ENCODE measurements at places on chromosomes 6 and 20.

- DNase-seq = no peak
Measured at GRCh38 chr20:41574802-41575389, 43.3 kb downstream of the CHD6 start.

GRCh38 chr6:46072866-46073265 lies 56.9 kb upstream of the ENPP4 start:
- DNase-seq = no peak

DNA sequence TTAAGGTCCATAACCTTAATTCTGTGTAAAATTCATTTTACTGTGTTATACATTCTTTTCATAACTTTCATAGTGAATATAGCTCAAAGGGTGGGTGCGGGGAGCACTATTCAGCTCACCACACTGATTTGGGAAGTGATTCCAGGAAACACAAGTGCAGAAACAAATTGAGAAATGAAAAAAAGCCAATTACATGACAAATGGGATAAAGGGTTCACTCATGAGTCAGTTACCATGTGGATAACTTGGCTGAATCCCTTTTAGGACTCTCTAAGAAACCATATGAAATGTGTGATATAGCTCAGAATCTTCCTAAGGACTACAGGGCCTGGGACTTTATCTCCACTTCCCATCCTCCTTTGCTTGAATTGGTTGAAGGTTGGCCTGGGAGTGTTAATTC lies 3.1 kb upstream of the BTN2A1 start:
- no peak for DNase-seq

GRCh38 chr20:527571-527886 lies 16.1 kb downstream of the CSNK2A1 start:
- DNase-seq = no peak

- DNase-seq = no peak
Measured at GRCh38 chr6:4687989-4688947, 87.9 kb upstream of the CDYL start.

GRCh38 chr20:54938707-54939106 lies 463.3 kb downstream of the DOK5 start:
- no peak for DNase-seq

GRCh38 chr6:94127716-94128115 lies 708.4 kb upstream of the EPHA7 start:
- DNase-seq = no peak

DNA sequence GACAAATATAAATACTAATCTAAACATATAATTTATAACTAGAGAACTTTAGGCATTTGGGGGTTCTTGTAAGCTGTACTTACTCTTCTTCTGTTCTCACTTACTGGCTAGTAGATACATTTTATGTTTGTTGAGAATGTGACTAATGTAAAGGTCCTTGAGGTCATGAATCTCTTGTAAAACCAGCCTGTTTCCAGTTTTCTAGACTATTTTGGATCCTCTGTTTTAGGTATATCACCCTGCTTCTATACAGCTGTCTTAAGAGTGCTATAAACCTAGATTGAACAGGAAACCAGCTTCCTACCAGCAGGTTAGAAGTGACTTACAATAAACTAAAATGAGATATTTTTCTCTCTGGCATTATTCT lies 134.2 kb downstream of the PLCB4 start:
- no peak for DNase-seq

DNA sequence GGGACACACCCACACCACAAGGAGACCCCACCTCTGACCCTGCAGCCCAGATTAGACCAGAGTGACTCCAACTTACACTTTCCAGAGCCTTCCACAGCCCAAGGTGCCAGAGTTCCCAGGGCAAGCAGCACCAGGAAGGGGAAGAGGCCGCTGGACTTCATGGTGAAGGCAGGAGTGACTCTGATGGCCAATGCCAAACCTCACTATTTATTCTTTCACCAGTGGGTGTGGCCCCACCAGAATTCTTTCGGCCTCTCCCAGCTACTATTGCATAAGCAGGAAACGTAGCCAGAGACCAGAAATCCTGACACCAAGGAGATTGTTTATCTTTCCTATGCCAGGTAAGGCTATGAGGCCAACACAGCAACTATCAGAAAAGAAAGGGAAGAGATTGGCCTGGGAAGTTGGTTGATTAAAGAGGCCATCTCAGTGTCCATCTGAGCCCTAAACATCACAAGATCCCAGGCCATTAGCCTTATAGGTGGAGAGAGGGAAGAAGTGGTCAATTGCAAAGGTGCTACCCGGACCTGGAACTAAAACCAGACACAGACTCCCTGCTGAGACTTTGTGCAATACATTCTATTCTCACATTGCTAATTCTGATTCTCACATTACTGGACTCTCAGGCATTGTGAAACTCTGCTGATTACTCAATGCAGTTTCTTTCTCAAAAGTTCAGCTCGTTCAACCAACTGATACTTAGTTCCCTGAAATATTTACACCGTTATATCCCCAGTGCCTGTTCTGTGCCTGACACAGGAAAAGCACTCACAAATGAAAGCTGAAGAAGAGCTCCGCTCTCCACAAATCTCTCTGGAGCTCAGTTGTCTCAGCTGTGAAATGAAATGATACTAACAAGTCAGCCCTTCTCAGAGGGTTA lies at the start of gene SLPI:
TSS of gene SLPI (minus strand) at position 182 of the 880 bp plus-strand sequence. CDS start at position 161, 21 bp downstream.
- no peak for DNase-seq

DNA sequence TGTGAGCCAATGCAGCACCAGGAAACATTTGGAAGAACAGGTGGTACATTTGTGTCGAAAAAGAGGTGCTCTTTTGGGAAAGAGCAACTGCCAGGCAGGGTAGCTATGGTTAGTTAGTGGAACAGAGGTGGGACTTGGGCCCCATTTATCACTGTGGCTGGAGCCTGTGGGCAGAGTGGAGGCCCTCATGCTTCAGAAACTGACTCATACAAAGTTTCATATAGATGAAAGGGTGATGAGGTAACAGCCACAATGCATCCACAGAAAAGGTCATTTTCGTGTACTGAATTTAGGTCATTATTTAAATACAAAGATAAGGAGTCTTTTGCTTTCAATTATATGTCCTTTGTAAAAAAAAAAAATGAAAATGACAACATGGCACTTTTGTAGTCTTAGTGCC lies 76.4 kb upstream of the HS3ST5 start:
- DNase-seq = no peak

DNA sequence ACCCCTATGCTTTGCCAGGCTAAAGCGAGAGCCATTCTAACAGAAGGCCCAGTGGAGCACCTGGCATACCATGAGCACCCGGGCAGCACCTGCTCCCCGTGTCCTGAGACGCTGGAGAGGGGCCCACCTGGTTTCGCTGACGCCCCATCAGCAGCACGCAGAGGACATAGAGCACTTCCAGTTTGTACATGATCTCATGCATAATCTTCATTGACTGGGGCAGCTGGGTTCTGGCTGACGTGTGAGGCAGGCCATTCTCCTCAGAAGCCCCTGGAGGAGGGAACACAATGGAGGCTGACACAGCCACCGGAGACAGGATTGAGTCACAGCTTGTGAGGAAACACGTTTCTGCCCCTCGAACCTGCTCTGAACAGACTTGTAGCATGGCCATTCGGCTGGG lies 65.4 kb downstream of the MYH7B start:
- DNase-seq = no peak

- no peak for DNase-seq
Measured at GRCh38 chr6:72703093-72703492, 81.2 kb downstream of the KCNQ5 start.

DNA sequence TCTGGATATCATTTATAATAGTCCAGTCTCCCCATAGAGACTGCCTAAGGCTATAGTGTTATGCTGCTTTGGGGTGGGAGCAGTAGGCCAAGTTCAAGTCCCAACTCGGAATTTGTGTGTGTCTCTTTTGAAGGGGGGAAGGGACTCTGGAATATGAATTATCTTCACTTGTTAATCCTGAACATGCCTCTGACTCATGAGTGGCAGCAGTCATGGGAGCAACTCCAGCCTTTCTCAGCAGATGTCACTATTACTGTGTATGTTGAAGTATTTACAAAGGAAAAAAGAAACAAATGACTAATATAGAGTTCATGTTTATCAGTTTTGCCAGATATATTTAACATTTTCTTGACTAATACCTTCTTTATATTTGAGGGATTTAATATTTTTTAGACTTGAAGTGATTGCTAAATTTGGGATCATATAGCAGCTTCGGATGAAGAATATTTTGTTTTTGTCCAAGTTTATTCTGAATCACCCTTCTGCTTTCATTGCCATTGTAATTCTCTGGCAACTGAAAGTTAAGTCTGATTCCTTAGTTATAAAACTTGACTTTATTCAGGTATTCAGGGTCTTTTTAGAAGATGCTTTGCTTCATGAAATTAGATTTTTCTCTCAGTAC lies 23.4 kb downstream of the FAM217A start:
- DNase-seq = peak; percentile 55

DNA sequence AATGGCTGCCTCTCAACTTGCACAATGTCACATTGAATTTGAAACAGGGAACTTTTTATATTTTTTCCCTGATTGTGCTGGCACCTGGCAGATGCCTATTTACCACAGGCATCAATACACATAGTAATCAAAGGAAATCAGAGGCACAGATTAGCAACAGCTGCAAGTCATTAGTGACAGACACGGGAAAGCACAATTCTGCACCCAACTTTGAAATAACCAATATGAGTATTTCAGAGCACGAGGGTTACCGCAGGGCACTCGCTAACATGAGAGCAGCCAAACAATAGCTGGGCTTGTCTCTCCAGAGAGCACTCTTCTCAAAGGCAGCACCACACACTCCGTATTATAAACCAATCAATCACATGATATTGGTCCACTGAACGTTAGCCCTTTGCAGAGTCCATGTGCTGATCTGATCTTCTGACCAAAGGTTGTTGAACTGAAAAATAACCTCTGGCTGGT lies 149.5 kb downstream of the RNF144B start:
- no peak for DNase-seq

DNA sequence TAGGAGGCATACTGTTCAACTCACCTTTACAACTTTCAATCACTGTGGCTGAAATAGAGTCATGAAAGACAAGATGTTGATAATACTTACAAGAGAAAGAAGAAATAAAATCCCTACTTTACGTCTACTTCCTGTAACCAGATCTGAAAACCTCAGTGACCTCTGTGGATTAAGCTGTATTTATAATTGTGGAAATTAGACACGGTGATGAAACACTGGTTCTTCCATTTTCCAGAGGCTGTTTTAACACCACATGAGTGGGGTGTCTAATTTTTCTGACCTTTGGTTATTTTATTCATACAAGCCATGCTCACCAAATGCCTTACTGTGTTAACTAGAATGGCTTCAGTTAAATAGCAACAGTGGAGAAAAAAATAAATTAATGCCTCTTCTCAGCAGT lies 58.5 kb upstream of the HIVEP1 start:
- DNase-seq = no peak

DNA sequence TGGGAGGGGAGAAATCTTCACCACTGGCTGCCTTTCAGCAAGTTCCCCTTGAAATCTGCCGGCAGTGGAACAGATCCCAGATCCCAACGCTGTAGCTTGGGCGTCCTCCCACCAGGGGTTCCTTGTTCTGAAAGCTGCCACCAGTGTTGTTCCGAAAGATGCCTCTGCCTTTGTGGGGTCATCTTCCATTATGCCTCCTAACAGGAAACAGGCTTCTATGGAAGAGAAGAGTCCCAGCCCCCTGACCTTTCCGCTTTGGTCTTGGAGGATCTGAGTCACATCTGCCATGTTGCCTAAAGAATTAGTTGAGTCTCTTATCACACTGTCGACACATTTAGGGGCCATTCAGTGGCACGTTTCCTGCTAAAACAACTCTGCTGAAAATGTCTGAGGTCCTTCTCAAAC lies 57.5 kb upstream of the NFATC2 start:
- no peak for DNase-seq

DNA sequence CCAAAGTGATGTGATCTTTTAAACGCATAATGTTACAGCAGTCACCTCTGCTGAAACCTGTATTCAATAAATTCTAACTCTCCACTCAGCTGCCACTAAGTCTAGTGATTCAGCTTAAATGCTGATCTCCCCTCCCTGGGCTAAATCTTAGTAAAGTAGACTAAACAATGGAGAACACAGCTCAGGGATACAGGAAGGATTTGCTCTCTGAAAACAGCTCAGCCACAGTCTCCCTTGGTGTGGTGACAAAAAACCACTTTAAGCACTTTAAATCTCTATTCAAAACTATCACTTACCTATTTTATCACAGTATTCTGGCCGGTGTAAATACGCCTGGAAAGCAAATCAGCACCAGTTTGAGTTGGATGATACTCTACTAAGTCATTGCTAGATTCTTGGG lies 130.6 kb downstream of the RFX6 start:
- no peak for DNase-seq

- no peak for DNase-seq
Measured at GRCh38 chr20:9488063-9488462, 26.3 kb upstream of the LAMP5 start.

- DNase-seq = no peak
Measured at GRCh38 chr20:50226093-50226974, 35.7 kb downstream of the CEBPB start.

DNA sequence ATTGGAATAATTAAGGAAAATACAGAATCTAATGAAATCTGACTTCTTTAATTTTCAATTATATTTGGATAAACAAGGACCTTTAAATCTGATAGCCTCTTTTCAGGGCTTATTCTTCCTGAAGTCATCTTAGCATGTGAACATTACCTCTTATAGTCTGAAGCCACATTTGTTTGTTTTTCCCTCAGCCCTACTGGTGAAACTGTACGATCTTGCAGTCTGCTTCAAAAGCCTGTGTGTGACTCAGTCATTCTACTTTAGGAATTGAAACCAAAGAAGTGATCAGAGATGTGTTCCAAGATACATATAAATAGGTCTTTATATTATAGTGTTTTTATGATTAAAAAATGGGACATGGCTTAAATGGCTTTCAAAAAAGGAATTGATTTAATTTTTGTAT lies 67.5 kb downstream of the MACROD2 start:
- no peak for DNase-seq

- no peak for DNase-seq
Measured at GRCh38 chr6:39812853-39813533, 20.8 kb downstream of the DAAM2 start.

DNA sequence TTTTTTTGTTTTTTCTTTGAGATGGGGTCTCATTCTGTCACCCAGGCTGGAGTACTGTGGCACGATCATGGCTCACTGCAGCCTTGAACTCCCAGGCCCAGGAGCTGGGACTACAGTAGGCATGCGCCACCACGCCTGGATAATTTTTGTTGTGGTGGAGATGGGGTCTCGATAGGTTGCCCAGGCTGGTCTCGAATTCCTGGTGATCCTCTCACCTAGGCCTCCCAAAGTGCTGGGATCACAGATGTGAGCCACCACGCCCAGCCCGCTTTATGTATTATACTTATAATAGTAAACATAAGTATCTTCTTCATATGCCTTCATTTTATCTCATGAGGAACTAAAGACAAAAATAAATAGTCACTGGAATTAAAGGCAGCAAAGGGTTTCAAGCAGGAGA lies 63.5 kb downstream of the GINS1 start:
- DNase-seq = no peak

DNA sequence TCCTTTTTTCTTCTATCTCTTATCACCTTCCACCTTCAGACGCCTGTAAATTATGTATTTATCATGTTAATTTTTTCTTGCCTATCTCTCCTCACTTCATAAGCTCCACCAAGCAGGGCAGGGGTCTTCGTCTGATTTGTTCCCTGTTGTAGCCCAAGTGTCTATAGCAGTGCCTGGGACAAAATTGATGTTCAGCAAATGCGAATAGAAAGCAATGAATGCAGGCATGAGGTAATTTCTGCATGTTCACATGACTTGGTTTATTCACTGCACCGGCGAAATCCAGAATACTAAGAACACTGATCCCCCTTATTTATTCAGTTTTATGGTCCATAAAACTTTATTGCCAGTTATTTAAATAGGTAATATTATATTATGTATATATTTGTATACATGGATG lies 162.1 kb downstream of the TBC1D7 start:
- DNase-seq = no peak

- DNase-seq = no peak
Measured at GRCh38 chr6:75991941-75992340, 80.5 kb downstream of the IMPG1 start.

- no peak for DNase-seq
Measured at GRCh38 chr6:81783893-81784292, 31.4 kb upstream of the TENT5A start.
